ENCODE measurements at places on chromosomes 2 and 18.

- DNase-seq = no peak
These were observed 153.5 kb downstream of the PXDN start for GRCh38 chr2:1590596-1591460.

DNA sequence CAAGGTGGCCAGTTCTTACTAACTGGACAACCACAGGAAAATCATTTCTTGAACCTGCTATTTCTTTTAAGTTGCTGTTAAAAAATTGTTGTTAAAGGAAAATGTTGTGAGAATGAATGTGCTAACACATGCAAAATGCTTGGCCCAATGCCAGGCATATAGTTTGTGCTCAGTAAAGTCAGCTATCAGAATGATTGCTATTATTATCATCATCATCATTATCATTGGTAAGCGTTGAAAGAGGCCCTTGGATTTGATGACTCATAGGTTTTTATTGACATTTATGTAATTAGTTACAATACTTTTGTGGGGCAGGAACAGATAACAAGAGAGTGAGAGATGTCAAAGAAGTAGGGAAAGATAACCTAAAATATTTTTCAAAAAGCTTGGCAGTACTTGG lies 394.2 kb upstream of the ZEB2 start:
- DNase-seq = no peak

DNA sequence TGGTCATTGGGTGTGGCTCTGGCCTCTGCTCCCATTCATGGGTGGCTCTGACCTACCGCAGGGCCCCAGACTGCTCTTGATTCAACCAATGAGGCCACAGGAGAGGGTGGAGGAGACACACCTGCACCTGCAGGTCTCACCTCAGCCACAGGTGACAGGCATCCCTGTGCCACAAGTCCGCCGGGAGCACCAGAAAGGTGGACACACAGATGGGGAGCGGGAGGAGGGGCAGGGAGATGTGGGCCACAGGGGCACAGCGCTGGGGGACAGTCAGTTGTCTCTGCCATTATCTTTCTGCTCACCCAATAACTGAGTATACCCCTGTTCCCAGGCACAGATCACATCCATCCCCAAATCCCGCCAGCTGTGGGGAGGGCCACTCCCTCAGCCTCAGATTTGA lies 189.1 kb upstream of the SALL3 start:
- DNase-seq = no peak

DNA sequence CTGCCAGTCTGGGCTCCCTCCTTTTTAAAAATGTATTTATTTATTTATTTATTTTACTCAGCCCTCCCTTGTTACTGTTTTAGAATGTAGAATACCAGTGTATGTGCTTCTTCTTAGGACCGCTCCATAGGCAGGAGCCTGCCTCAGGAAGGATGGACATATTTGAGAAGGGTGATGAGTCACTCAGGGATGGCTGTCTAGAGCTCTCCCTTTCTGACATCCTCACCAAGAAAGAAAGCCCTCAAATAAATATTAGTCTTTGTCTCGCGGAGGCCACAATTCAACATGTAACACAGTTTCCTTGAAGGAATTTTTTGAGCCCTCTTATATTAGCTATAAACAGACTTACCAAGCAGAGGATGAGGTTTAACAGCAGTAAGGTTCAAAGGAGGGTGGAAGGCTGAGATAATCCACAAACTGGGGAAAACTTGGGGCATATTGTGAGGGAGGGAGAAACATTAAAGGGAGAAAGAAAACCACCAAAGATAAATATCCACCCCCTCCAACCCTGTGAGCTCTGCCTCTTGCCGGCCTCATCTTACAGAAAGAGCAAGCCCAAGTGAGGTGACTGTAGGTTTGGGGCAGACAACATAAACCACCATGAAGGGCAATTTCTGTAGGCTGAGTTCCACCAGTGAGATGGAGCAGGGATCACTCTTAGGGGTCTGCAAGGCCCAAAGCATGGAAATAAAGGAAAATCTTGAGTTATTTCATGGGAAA lies 163.4 kb downstream of the LRRTM1 start:
- DNase-seq = no peak

GRCh38 chr18:48193521-48194492 lies 215.4 kb downstream of the ZBTB7C start:
- DNase-seq = no peak

DNA sequence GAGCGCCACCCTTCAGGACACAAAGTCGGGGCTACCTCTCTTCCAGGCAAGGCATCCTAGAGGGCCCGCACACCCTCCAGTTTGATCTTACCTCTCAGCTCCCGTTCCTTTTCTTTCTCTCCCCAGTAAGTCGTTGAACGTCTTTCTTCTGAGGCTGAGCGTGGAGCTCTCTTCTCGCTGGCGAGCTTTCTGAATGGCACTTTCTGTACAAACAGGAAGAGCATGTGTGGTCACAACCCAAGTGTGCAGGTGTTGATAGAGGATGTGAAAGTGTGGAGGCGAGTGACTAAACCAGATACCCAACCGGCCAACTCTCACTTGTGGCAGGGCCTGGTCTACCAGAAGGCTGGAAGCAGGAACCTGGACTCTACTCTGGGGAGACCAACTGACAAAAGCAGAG lies at the start of gene AFF3:
AFF3 (minus strand) TSS at position 198 of the 400 bp plus-strand sequence. CDS start 38,136 bp downstream, outside the sequence.
- DNase-seq = no peak

GRCh38 chr2:112906276-112906675 lies 4.7 kb upstream of the IL37 start:
- DNase-seq = no peak

GRCh38 chr18:79926306-79926705 lies 25.1 kb downstream of the SLC66A2 start:
- no peak for DNase-seq

GRCh38 chr2:102780467-102780866 lies 18.6 kb downstream of the TMEM182 start:
- DNase-seq = no peak

- DNase-seq = peak; percentile 39
These were observed 551.1 kb upstream of the CELF4 start for GRCh38 chr18:38116716-38117115.

GRCh38 chr2:104233591-104233990 lies 620.3 kb upstream of the POU3F3 start:
- DNase-seq = no peak

GRCh38 chr2:47833516-47833968 lies 50.6 kb downstream of the MSH6 start:
- no peak for DNase-seq

- no peak for DNase-seq
These were observed 130.0 kb downstream of the ARL4C start for GRCh38 chr2:234366891-234367290.

DNA sequence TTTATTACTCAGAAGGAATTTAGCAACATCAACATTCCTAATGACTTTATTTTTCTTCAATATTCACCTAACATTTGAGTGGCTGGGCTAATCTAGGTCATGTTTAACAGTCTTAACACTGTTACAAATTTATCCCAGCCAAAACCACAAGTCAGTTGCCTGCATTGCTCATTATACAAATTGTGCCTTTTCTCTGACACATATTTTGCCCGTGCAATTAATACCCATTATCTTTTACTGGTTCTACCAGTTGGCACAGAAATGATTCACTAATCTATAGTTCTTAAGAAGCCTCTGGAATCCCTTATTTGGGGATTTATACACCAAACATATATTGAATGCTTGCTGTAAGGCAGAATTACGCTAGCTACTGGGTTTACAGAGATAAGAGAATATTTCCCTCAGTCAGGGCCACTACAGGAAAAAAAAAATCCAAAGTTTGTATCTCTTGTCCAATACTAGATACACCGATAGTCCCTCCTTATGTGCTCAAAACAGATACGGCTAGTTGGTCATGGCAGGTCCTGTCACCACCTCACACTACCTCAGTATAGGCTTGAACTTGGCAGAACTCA lies 46.3 kb downstream of the ZCCHC2 start:
- no peak for DNase-seq

DNA sequence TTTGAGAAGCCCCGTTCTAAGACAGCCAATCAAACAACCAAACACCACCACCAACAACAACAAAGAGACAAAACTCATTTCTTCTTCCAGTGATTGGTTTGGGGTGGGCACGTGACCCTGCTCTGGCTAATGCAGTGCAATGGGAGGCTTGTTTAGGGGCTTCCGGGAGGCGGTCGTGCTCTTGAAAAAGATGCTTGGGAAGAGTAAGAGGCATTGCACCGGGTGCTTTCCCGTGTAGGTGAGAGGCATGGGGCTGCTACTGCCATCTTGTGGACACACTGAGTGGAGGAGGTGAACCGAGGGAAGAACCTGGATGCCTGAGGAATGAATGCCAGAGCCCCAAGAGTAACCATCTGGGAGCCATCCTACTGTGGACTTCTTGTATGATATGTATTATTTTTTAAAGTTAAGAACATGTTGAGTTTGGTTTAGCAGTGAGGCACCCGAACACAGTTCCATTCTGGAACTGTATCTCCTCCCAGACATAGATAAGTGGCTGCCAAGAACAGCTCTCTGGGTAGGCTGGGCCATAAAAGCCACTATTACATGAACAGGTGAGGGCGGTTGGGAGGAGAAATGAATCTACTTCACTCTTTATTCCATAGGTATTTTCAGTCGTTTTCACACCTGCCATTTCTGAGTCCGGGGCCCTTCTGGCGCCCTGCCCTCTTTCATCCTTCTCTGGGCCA lies 19.1 kb upstream of the ARHGAP25 start:
- DNase-seq = peak; percentile 79

DNA sequence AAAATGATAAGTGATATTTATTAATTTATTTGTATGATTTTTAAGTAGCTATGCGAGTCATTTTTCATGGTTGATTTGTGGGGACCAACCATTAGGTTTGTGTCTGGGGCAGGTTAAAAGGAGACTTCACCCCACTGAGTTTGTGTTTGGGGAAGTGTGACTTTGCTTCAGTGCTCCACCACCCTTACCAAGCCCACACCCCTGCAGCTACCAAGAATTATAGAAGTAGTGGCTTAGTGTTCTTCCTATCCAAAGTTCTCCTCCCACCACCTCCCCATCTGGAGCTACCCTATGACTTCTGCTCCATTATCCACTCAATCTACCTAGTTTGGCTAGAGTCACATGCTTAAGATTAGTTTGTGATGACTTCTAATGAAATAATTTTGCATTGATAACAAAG lies 182.1 kb upstream of the ZEB2 start:
- DNase-seq = no peak

DNA sequence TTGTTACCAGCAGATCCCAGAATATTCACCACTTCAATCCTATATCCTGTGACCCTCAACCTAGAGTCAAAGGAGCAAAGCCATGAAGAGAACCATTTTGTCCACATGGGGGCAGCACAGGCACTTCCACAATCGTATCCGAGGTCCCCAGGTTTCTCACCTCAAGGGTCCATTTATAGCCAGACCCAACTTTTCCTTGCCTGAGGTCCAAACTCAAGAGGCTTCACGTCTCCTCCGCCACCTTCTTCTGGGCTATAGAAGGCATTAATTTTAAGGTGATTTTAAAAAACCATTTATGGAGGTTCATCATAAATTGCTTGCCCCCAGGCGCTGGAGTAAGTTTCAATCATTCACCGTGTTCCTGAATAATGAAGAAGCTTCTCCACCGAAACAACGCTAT lies 111.6 kb upstream of the NABP1 start:
- DNase-seq = peak; percentile 83

DNA sequence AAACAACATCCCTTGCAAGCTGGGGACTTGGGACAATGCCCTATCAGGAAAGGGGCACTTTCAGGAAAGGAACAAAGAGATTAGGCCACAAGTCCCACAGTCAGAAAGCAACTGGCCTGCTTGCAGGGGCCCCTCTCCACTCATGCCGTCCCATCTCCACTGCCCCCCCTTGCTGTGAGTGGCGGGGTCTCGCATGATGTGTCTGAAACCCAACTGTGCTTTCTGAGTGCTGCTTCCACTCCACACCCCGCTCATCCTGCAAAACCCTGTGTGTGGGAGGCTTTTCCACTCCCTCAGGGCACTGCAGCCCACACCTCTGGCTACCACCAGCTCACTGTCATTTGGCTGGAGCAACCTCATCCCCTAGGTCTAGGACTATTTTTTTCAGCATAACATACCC lies 7.9 kb downstream of the HS6ST1 start:
- DNase-seq = no peak

DNA sequence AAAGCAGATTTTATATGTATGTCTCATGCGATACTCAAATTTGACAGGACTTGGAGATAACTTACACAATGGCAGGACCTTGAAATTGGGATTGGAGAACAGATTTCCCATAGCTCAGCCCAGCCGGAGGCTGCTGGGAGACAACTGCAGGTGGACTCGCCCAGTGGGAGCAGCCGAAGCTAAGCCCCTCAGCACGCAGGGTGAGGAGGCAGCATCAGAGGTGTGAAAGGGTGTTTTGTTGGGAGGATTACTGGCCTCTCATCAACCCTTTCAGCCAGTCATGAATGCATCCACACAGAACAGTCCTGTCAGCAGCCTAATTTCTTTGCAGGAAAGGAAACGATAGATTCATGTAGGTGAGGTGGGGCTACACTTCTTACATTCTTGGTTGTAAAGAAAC lies 110.4 kb upstream of the DYNAP start:
- no peak for DNase-seq

GRCh38 chr2:159449504-159450124 lies 163.1 kb upstream of the WDSUB1 start:
- DNase-seq = no peak

All from NCI-H1417 (cell line).